ENCODE measurements at places on chromosomes 1 and 21.

GRCh38 chr1:223037845-223038244 is 105.2 kb downstream of the TLR5 start:
- DNase-seq, result no peak

GRCh38 chr1:192904438-192904895 is 95.6 kb downstream of the RGS2 start:
- DNase-seq, result no peak

- no peak for DNase-seq
Observed at GRCh38 chr1:35539073-35539823, 18.0 kb downstream of the KIAA0319L start.

DNA sequence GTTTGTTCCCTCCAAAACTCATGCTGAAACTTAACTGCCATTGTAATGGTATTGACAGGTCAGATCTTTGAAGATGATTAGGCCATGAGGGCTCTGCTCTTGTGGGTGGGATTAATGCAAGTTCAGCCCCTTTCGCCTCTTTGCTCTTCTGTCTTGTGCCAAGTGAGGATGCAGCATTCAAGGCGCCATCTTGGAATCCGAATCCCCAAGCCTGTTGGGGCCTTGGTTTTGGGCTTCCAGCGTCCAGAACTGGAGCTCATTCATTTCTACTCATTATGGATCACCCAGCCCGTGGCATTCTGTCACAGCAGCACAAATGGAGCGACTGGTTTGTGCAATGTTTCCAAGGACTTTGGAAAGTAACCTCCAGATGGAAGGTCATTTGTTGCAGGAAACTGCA is 5.6 kb downstream of the TTC34 start:
- DNase-seq, result no peak

DNA sequence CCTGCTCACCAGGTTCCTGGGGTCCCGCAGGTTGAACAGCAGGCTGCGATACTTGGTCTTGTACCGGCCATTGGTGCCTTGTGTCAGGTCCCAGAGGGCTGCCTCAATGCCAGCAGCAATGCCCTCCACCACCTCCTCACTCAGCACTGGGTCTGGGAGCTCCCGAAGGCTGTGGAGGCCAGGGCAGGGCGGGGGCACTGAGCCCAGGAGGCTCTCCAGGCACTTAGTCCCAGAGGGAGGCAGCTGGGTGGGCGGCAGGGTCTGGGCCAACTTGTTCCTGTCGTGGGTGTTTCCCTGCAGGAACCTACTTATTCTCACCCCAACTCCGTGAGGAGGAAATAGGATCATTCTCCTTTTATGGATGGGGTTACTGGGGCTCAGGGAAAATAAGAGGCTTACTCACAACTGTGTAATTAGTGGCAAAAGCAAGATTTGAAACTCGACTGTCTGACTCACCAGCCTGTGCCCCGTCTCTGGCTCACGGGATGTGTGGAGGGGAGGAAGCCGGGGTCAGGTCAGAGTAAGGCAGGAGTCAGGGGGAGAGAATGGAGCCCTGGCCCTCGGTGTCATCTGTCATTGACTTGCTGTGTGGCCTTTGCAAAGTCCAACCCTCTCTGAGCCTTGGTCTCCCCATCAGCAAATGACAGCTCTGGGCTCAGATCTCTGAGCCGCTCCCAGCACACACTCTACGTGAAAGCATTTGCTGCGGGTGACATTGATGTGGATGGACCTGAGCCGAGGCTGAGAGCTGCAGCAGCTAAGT is 17.2 kb downstream of the SPOCD1 start:
- DNase-seq, result no peak

DNA sequence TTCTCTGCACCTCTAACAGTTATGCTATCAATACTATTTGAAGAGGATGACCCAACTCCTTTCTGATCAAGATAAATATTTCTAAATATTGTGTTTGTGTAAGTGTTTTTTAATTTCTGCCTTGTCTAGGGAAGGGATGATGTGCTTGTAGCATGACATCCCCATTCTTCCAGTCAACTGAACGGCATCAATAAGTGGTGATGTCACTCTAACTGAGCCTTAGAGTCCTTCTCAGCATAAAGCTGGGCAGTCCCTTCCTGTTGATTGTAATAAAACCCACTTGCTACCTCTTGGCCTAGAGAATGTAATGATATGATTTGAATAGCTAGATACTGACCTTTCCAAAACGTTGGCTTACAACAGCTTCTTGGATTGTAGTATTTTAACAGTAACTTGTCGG is 52.5 kb upstream of the KCNJ6 start:
- no peak for DNase-seq

- DNase-seq, result no peak
Observed at GRCh38 chr1:223198628-223198965, 55.5 kb upstream of the TLR5 start.

GRCh38 chr1:154615411-154615810 is 7.4 kb upstream of the ADAR start:
- DNase-seq, result no peak

DNA sequence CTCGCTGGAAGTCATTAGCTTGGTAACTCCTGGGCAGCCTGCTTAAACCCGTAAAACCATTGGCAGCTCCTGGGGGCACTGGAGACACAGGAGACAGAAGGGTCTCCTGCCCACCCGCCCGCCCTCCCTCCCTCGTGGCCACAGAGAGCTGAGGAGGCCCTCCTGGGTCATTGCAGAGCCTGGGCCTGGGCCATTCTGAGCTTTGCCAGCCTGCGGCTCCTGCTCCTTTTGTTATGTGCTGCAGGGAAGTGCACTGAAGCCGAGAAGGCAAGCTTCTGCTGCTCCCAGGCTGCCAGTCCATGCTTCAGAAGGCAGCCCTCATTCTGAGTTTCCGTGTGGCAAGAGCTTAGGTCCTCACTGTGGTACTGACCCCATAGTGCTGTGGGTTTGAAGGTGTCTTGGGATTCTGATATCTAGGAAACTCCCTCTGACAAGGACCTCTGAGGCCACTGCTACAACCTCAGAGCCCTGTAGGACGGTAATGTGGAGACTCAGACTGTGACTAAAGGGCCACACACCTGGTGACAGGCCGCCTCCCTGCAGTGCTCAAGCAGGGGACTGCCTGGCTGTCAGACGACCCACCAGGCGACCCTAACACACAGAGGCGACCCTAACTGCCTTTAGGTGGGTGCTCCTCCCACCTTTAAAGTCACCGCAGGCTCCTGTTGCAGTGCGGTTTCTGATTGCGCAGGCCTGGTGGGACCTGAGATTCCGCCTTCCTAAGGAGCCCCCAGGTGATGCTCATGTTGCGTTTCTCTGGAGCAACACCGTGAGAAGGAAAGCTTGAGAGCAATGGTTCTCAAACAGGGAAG is 118.7 kb downstream of the IER5 start:
- DNase-seq, result no peak

GRCh38 chr1:25810341-25811299 is 9.1 kb upstream of the MTFR1L start:
- DNase-seq, result no peak

DNA sequence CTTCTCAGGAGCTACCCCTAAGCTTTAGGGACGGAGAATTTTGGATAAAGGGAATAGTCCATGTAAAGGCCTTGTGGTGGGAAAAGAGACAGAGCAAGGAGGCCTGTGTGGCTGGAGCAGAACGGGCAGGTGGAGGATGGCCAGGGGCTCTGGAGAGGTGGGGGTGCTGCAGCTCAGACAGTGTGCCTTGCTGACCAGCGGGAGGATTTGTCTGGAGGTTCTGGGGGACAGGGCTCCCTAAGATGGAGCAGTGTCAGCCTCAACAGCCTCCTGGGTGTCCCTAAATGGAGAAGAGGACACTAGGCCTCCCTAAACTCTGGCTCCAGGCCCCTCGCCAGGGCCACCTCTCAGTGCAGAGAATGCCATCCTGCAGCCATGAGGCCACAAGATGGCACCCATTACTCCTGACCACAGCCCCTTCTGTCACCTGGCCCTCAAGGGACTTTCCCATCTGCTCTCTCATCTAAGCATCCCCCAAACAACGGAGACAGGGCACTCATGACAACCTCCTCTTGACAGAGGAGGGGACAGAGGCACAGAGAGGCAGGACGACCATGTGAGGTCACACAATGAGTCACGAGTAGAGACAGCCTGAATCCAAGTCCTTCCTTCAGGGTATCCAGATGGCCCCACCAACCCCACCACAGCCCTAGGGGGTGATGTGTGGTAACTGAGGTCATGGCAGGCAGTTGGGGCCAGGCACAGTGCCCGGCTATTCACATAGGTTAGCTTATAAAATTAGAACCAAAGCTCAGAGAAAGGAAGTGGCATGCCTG is 94.7 kb downstream of the DMRTB1 start:
- no peak for DNase-seq

DNA sequence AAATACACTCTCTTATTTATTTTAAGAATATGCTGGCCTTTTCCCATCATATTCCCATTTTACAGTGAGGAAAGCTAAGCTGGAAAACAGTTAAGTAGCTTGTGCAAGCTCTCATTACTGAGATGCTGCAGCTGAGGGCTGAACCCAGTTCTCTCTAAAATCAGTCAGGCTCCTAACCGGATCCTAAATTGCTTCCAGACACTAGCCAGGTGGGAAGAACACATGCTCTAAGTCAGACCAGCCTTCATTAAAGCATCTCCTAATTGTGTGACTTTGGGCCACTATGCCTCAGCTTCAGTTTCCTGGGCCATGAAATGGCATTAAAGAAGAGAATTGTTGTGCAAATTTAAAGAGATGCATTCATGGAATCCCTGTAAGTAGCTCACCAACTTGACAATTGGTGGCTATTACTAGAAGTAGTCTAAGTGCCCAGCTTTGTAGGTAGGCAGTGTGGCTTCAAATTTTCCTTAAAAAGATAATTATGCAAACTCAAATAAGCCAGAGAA is 228.4 kb downstream of the DAB1 start:
- DNase-seq, result no peak

DNA sequence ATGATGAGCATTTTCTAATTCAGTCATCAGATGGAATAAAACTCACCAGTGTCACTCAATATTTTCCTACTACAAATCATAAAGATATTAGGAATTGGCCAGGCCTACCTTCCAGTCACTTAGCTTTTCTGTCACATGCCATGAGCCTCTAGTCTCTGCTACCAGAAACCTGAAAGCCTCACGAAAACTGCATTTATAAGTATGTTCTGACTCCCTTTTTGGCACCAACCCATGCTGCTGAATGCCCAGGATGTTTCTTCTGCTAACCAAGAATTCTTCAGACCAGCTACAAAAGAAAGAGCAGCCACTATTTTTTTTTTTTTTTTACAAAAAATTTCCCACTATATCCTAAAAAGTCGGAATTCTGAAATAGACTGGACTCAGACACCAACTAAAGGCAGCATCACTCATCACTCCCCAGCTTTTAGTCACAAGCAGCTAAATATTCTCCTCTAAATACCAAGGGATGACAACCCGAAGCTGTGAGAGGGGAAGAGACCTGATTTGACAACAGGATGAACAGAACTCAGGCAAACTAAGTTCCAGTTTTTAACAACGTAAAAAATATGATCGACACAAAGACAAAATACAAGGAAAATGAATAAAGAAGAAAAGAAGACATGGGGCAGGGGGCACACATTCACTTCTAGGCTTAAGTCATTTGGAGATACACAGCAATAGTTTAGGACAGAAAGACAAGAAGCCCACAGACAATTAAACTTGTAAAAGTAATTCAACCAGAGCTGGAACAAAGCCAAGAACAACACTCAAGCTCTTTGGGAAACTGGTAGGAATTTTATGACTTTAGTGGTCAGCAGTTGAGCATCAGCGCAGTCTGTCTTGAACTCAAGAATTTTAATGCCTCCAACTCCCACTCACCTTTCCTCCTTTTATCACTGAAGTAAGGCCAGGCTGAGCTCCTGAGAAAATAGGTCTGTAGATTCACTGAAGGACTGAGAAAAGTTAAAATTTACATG is 1.7 kb downstream of the DCAF8 start:
- no peak for DNase-seq

GRCh38 chr1:8396083-8396785 is 78.3 kb downstream of the SLC45A1 start:
- DNase-seq, result no peak

DNA sequence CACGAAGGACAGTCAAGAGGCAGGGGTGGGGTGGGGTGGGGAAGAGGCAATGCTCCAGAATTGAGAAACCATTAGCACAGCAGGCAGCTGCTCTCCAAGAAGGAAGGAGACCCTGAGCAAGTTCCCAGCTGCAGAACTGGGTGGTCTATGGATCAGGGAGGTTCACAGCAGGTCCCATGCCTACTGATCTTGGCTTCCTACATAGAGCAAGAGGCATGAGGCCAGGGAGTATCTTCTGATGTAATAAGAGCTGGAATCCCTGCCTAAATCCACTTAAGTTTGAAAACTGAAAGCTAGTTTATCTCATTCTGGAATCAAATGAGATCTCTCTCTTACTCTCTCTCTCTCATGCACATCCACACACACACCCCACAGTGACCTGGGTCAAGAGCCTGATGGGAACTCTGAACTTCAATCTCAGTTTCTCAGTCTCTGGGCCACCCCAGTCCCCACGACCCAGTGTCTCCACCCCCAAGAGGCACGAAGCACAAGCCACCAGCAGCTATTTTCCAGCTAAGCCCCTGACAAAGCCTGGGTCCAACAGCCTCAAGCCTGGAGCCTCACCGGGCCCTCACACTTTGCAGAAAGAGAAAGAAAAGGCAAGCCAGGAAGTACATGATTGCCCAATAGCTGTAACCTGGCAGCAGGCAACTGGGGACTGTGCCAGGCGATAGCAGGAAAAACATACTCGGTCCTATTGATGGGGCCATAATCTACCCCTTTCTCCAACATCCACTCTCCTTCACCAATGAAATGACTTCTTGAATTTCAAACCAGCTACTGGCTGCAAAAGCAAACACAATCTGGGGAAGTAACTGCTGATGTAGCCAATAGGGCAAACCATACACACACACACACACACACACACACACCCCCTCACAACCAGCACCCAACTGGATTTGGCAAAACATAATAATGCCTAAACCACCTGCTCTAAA is 2.2 kb downstream of the NUAK2 start:
- DNase-seq, result peak; percentile 42

DNA sequence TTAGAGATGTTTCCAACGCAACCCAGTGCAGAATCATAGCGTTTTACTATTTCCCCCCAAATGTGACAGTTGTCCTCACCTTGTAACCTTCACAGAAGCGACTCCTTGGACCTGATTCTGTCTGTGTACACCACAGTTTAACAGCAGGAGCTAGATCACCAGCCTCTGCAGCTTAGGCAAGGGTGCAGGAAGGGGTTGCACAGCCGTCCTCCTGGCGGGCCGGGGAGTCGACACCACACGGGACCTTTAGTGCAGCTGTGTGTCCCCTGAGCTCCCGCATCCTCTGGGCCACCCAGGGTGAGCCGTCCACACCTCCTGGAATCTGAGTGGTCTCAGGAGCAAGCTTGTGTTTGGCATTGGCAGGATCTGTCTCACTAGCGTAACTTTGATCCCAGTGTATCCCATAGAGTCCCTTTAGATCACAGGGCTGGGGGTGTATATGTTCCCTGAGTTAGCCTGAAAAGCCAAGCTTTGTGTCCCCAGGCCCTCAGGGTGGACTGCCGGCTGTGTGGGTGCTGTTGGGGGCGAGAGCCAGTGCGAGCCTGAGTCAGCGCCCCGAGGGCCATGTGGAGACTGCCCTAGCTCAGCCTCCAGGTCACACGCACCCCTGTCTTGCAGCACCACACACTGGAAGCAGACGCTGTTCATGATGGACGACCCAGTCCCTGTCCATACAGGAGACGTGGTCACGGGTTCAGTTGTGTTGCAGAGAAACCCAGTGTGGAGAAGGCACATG is 27.5 kb downstream of the PRMT2 start:
- DNase-seq, result no peak
